ENCODE measurements at places on chromosomes 4 and X. TPM values are rescaled to one million over a fixed set of nuclear protein-coding genes. Genes with fewer than 3 reads are reported as not detected.

- no peak for DNase-seq
Measured at GRCh38 chr4:153943738-153944415, 155.0 kb upstream of the SFRP2 start.

Gene NEIL3
- total RNA-seq = 4.7 TPM

DNA sequence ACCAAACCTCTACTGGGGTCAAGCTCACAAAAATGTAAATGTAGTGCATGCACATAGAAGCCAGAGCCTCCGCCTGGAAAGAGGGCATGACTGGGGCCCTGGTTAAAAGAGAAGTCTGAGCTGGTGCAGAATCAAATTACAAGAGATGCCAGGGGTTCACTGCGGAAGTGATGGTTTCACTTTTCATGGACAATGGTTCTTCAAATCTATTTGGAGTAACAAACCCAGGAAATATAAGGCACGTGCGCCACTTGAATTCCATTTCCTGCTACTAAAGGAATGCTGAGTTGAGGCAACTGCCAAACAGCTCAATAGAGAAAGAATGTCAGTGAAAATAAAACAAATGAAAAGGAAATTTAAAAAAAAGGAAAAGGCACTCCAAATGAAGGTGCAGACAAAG, 79.8 kb downstream of the FUNDC1 start:
- no peak for DNase-seq

DNA sequence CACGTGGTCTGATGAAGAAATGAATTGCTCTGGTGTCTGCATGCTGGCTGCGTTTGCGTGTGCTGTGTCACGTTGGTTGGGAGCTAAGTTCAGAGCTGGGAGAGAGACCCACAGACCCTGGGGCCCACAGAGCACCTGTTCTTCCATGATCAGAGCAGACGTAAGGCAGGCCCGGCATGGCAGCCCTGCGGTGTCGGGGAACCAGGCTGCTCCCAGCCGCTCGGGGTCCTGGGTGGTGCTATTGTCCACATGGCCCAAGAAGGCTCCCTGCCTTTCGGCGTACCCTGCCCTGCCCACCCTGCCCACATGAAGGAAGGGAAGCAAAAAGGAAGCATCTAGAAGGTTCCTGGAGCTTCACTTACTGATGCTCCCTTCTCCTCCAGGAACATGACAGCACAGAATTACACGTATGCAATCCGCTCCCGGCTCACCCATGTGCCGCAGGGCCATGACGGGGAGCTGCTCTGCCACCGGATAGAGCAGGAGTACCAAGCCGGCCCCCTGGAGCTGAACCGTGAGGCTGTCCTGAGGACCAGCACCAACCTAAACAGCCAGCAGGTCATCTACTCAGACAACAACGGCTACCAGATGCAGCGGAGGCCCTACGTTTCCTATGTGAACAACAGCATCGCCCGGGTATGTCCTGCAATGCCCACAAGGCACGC, 30.9 kb upstream of the MRFAP1 start:
- no peak for DNase-seq

- DNase-seq = no peak
Measured at GRCh38 chr4:111043286-111043685, 420.4 kb upstream of the PITX2 start.

DNA sequence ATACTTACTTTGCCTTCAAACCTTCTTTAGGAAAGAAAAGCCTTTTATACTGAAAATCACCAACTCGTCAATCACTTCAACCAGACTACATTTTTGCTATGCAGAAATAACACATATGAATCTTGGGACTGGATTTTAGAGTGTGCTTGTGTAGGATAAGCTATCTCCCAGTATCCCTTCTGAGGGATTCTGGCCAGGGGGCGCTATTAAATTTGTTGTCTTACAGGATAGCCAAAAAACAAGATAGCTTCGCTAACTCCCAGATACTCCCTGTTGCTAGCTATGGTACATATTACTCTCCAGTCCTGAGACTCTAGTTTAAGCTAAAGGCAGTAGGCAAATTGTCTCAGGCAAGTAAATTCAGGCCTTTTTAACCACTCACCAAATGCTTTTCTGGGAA, 167.2 kb downstream of the LHFPL1 start:
- DNase-seq = no peak

GRCh38 chr4:176849076-176849475, 56.4 kb upstream of the VEGFC start:
- DNase-seq = no peak

Gene DDIT4L
- total RNA-seq = 0.27 TPM

- no peak for DNase-seq
Measured at GRCh38 chrX:45743081-45743533, 542.4 kb upstream of the DIPK2B start.

Gene WNK3
- 5.2 TPM for total RNA-seq

DNA sequence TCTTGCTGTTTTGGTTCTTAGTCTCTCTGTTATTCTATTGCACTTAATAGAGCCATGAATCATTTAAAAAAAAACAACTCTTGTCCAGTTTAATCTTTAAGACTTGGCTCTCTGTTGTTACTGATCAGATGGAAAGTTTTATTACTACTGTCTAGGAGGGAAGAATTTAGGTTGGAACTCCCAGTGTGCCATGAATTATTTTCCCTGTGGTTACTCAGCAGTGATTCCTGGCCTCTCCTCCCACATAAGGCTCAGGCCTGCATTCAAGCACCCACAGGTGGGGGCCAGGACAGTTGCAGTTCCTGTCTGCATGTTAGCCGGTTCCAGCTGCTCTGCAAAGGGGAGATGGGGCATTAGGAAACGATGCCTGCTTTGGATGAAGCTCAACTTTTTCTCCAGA, 29.8 kb upstream of the ESX1 start:
- no peak for DNase-seq

- DNase-seq = peak; percentile 59
Measured at GRCh38 chr4:112633477-112634235, 3.1 kb downstream of the ZGRF1 start.

GRCh38 chr4:93888308-93888707, 59.8 kb downstream of the ATOH1 start:
- DNase-seq = no peak

DNA sequence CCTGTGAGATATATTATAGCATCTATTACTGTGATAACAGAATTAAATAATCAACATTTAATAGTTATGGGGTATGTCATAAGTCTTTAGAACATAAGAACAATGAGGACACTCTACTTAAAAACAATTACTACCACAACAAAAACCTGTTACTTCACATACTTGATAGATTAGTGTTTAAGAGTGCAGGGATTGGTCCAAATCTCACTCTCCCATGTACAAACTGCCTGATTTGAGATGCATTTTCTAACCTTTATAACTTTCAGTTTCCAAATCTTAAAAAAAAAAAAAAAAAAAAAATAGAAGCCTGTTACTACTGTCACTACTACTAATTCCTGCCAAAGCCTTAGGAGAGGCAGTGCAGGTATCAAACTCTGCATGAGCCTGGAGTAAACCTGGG, 5.6 kb downstream of the PCDH18 start:
- no peak for DNase-seq

Gene DCAF12L2
- not detected for total RNA-seq

Gene TMPRSS11A
- not detected for total RNA-seq

- no peak for DNase-seq
Measured at GRCh38 chrX:12480956-12481355, 310.3 kb upstream of the PRPS2 start.

Gene CTAG1A
- not detected for total RNA-seq

Gene TMPRSS11D
- not detected for total RNA-seq

Gene MAGEH1
- 17.8 TPM for total RNA-seq

- DNase-seq = no peak
Measured at GRCh38 chrX:30939928-30940327, 50.9 kb upstream of the TAB3 start.

Gene FREM3
- not detected for total RNA-seq

DNA sequence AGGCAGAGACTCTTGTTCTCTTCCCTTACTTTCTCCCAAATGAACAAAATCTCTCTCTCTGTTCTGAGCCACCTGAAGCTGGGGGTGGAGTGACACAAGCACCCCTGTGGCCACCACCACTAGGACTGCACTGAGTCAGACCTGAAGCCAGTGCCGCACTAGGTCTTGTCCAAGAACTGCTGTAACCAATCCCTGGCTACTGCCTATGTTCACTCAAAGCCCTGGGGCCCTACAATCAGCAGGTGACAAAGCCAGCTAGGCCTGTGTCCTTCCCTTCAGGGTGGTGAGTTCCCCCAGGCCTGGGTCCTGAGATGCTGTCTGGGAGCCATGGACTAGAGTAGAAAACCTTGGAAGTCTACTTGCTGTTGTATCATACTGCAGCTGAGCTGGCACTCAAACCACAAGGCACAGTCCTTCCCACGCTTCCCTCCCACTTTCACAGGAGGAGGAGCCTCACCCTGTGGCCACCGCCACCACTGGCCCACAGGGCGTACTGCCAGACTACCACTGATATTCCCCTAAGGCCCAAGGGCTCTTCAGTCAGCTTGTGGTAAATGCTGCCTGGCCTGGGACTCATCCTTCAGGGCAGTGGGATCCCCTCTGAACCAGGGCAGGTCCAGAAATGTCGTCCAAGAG, 119.1 kb downstream of the RTL9 start:
- DNase-seq = no peak

GRCh38 chrX:6052111-6052745, 176.4 kb downstream of the NLGN4X start:
- DNase-seq = peak; percentile 94

DNA sequence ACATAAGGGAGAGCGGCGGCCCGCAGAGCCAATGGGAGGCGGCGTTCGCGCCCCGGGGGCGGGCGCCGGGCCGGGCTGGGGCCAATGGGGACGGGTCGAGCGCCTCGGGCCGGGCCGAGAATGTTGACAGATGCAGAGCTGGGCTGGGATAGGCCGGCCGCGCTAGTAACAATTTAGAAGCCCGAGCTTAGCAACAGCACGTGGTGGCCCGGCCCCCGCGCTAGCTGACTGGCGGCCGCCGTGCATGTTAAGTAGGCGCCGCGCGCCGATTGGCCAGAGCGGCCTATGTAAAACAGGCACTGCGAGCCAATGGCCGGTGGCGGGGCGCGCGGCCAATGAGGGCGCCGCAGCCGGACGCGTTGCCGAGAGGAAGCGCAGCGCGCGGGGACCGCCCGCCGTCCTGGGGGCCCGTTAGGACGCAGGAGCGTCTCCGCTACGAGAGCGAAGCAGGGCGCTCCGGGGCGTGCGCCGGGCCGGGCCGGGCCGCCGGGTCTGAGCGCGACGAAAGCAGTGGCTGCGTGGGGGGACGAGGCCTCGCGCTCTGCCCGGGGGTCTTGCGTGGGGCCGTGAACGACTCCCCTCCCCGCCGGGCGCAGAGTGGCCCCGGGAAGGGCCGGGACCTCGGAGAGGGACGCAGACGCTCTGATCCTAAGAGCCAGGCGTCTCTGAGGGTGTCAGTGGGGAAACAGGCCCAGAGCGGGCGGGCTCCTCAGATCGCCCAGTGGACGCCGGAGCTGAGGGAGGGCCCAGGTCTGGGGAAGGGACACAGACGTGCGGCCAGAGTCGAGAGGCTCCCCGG, 435 bp upstream of the MXD4 start:
- DNase-seq = peak; percentile 100

- DNase-seq = no peak
Measured at GRCh38 chr4:27087306-27088045, 226.8 kb downstream of the STIM2 start.

Gene SASH3
- not detected for total RNA-seq

Gene GALNT7
- 12.4 TPM for total RNA-seq

- DNase-seq = peak; percentile 44
Measured at GRCh38 chr4:46844325-46844917, 64.6 kb downstream of the COX7B2 start.

DNA sequence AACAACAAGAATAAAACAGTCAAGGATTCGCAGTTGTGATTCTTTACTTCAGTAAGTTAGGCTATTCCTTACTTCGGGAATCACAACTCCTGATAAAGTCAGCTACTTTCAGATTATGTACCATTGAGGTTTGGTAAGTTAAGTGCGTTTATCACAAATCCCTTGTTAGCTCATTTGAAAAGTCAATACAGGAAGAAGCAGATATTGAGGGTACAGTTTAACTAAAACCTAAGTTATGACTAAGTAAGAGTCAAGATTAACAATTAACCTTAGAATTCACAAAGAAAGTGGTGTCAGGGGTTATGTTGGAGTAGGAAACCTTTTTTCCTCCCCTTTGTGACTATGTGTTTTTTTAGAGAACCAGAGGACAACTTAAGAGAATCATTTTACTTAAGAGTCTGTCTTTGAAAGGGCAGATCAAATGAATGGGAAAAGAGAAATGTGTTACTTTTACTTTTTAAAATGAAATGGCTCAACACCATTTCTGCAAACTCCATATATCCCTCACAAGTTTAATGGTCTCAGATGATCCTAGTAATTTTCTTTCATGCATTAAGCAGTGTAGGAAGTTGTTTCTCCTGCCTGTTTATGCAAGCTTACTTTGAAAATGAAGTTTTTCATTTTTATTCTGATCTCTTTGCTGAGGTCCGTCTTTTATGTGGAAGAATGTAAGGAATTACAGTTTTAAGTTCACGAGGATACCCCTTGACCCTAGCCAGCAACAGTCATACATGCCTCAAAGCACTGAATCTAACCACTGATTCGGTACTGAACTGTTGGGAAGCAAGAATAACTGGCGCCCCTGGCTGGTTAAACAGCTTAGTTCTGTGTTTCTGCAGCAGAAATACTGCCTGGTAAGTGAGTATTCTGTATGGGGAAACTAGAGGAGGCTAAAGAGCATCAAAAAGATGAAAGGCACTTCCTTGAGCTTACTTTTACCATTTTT, 211.7 kb downstream of the SLC4A4 start:
- no peak for DNase-seq

DNA sequence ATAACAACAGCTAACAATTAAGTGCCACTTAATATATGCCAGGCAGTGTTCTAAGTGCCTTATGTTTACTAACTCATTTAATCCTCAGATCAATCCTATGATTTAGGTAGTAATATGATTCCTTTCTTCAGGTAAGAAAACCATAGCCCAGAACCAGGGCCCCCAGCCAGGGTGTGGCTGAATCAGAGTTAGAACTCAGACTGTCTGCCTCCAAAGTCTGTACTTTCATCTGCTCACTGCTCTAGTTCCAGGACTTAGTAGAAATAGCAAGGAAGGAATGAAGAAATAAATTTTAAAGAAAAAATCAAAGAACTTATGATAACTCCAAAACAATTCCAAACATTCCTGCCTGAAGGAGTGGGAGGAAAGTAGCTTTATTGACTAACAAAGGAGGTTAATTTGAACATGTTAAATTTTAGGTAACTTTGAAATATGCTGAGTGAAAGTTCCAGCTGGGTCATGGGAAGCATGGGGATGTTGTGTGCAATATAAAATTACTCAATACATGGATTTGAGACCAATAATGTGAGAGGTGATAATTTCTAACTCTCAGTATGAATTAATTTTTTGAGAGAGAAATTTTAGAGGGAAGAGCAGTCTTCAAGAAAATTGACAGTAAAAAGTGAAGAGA, 8.8 kb upstream of the ADH1C start:
- no peak for DNase-seq

Measured in G401 (cell line).